Trophoblast cell (in vitro differentiated cells and primary cell): ENCODE measurements at places on chromosomes 2 and 18.

DNA sequence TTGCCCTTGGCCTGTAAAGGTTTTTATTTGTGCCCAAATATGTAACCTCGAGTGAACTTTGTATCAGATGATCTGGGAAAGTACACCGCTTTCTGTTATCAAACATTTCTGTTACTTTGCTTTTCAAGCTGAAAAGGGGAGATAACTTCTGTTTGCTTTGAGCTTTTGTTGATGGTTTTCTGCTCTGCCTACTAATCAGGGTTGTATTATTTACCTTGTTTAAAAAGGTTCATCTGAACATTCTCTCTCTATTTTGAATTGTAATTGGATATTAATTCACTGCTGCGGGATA, 79.4 kb downstream of the XRCC5 start:
- DNase-seq: no peak

DNA sequence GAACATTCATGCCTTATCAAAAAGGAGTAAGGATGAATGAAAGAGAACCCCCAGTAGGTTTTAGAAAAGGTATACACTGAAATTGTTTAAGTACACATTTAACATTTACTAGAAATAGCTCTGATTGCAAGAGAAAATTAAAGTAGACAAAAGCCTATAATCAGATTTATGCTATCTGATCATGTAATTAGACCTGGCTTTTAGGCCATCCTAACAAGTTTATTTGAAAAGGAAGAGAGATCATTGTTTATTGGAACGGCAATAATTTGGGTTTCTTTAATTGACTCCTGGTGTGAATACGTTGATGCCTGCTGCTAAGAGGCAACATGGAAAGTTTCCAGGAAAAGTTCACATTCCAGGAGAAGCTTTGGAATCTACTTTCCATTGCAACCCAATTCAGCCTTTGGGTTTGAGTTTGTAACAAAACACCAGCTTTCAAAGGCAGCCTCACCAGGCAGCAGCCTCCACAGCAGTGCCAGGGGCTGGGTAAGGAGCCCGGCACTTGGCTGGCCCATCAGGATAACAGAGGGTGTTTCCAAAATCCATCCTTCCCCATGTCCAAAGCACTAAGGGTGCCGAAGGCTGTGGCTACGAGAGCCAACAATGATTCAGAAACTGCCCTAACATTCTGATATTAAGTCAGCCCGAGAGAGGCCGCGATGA, 18.0 kb downstream of the FZD7 start:
- no peak for DNase-seq

GRCh38 chr2:223692191-223692947, 90.2 kb upstream of the SCG2 start:
- peak; percentile 56 for DNase-seq

- DNase-seq: peak; percentile 31
These were observed 381.6 kb downstream of the SUCLG1 start for GRCh38 chr2:84077496-84077895.

GRCh38 chr2:38037757-38038621, 38.0 kb downstream of the CYP1B1 start:
- peak; percentile 40 for DNase-seq

- DNase-seq: no peak
These were observed 22.9 kb upstream of the SSB start for GRCh38 chr2:169775765-169776164.

DNA sequence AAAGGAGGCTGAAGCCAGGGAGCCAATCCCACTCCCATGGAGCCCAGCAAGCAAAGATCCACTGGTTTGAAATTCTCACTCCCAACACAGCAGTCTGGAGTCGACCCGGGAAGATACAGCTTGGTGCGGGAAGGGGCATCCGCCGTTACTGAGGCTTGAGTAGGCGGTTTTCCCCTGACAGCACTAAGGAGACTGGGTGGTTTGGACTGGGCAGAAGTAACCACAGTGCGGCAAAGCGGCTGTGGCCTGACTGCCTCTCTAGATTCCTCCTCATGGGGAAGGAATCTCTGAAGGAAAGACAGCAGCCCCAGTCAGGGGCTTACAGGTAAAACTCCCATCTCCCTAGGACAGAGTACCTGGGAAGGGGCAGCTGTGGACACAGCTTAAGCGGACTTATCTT, 261.6 kb upstream of the KYNU start:
- no peak for DNase-seq

GRCh38 chr2:136766073-136766404, 694 bp downstream of the THSD7B start:
- DNase-seq: no peak

- DNase-seq: no peak
These were observed 1.4 kb downstream of the RMC1 start for GRCh38 chr18:23504720-23505119.

GRCh38 chr2:30267161-30267975, 36.0 kb downstream of the LBH start:
- no peak for DNase-seq

DNA sequence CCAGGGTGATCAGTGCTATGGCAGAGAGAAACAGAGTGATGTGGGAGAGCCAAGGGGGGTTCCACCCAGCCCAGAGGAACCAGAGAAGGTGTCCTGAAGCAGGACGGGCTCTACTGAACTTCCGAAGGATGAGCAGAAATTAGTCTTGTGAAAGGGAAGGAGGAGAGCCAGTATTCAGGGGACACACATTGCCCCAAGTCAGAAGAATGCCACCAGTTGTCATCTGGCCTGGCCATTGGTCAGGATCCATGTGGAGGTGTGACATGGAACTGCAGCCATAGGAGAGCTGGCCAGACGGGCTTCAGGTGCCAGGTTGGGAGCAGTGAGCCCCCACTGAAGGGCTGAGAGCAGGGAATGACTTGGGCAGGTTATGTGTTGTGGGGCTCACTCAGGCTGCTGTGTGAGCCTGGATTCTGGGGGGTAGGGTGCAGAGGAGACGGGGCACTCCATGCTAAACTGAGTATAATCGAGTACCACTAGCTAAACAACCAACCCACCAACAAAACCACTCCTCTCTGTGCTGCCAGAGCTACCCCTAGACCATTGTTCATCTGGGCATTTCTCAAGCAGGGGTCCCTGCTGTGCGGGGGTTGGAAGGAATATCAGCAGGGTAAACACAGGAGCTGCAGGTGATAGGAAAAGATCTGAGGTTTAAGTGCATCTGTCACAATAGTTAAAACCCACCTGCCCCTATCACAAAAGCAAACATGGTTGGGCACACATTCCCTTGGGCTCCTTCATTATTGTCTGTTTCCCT, 25.3 kb downstream of the MARCO start:
- DNase-seq: no peak

GRCh38 chr2:170336408-170336807, 158.5 kb downstream of the MYO3B start:
- DNase-seq: no peak

GRCh38 chr2:219210196-219210885, 3.8 kb downstream of the ZFAND2B start:
- DNase-seq: no peak

DNA sequence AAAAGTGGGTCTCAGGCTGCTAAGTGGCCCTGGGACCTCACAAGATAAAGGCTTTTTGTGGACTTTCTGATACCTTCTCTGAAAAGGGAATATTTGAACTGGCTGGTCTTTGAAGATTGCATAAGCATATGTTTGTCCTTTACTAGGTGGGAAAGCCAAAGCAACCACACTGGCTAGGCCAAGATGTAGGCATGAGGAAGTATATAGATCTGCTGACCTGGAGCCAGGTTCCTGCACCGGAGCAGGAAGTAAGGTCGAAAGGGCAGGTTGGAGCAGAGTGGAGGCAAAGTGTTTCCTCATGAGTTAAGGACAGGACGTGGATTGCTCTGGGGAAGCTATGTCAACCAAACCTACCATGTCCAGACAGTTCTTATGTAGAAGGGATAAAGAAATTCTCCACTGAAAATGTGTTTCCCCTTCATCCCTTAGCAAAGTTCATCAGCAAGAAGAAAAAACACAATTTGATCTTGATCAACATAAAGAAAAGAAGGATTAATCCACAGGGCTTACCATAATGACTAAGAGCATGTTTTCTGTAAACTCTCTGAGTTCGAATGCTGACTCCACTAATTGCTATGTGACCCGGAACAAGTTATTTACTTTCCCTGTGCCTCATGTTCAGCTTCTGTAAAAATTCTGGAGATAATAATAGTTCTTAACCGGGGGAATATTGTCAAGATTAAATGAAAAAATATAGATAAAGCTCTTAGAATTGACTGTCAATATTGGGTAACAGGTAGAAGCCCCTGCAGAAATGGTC, 156.1 kb upstream of the SRD5A2 start:
- DNase-seq: no peak

DNA sequence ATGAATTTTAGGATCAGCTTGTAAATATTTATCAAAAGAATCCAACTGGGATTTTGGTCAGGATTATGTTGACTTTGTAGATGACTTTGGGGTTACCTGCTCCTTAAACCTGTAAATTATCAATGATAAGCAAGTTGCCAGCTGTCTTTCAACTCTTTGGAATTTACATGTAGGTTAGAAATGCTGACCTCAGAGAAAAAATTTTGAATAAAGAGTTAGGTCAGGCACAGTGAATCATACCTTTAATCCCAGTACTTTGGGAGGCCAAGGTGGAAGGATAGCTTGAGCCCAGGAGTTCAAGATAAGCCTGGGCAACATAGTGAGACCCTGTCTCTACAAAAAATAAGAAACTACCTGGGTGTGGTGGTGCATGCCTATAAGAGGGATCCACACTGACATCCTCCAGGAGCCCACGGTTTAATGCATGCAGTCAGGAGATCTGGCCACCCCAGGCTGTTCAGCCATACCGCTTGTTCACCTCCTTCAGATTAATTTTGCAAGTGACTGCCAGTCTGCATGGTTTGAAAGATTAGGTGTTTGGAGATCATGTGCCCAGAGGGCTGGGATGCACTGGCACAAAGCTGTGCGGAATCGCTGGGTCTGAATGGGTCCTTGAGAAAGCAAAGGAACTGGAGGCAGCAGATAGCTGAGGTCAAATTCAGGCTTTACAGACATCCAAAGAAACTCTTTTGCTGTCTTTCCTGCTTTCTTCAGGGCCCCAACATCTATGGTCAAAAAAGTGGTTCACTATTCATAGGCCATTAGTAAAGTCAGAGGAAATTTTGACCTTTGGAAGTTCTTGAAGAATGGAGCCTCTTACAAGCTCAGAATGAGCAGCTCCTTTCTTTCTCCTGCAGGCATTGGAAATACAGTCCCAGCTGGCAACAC, 83.4 kb upstream of the TXNDC2 start:
- no peak for DNase-seq

DNA sequence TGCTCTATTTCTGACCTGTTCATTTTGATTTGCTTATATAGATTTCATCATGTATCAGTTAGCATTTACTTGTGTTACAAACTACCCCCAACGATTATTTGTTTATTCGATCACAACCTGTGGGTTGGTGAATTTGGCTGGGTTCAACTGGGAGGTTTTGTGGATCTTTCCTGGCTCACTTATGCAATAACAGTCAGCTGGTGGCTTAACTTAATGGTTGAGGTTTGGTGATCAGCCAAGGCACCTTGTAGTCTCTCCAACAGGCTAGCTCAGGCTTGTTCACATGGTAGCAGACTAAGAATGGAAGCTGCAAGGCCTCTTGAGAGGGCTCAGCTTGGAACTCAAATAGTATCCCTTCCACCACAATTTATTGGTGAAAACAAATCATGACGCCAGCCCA, 5.4 kb upstream of the PUM2 start:
- DNase-seq: no peak

GRCh38 chr2:171390941-171391516, 42.8 kb downstream of the METTL8 start:
- DNase-seq: no peak

GRCh38 chr18:42915299-42915698, 200.2 kb downstream of the RIT2 start:
- DNase-seq: no peak

- no peak for DNase-seq
These were observed 211.3 kb downstream of the GPD2 start for GRCh38 chr2:156647377-156648010.

DNA sequence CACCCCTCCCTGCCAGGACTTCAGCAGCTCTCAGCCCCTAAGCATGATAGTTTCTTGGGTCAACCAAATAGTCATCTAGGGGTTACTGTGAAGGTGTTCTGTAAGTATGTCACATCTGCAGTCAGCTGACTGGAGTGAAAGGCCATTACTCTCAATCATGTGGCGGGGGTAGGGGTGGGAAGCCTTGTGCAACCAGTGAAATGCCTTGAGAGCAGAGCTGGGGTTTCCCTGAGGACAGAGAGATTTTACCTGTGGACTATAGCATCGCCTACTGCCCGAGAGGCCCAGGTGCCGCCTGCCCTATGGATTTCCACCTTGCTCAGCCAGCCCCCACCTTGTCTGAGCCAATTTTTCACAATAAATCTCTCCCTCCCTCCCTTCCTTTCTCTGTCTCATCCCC, 20.9 kb upstream of the KLF11 start:
- peak; percentile 70 for DNase-seq

GRCh38 chr2:145740302-145740701, 1220.4 kb upstream of the ZEB2 start:
- peak; percentile 5 for DNase-seq

- DNase-seq: no peak
These were observed 11.5 kb downstream of the EVX2 start for GRCh38 chr2:176072292-176072669.

DNA sequence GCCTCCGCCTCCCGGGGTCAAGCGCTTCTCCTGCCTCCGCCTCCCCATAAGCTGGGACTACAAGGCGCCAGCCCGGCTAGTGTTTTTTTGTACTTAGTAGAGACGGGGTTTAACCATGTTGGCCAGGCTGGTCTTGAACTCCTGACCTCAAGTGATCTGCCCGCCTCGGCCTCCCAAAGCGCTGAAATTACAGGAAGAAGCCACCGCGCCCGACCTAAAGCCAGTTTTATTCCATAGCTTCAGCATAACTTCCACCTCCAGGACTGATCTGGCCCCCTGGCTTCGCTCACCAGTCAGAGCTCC, 783 bp upstream of the TXNL4A start:
- DNase-seq: no peak

- DNase-seq: no peak
These were observed 8.6 kb upstream of the ACYP2 start for GRCh38 chr2:54106631-54107454.

- no peak for DNase-seq
These were observed 1237.8 kb upstream of the ZEB2 start for GRCh38 chr2:145757503-145758246.

DNA sequence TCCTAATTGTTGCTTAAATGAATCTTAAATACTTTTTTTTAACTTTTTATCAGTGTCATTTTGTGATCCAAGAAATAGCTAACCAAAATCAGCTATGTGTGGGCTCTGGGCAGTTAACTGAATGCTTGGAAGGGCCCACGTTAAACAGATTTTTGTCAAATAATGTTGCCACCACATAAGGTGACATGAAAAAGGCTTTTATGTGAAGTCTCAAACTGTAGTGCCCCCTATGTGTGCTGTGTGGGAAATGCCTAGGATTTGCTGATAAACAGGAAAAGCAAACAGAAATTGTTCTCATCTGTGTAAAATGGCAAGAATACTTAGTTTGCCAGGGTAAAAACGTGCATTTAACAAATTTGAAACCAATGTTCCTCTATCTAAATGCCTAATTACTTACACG, 242.2 kb downstream of the ZNF516 start:
- no peak for DNase-seq

GRCh38 chr2:108637304-108637669, 82.0 kb upstream of the RANBP2 start:
- DNase-seq: peak; percentile 51

- no peak for DNase-seq
These were observed 506.6 kb downstream of the ERBB4 start for GRCh38 chr2:212032032-212032431.
